ENCODE measurements at places on chromosomes 2 and 18. TPM values are rescaled to one million over a fixed set of nuclear protein-coding genes. Genes with fewer than 3 reads are reported as not detected.

IL18R1 gene
- total RNA-seq, result 0.80 TPM

ZAP70 gene
- not detected for total RNA-seq

ATF2 gene
- 18.9 TPM for total RNA-seq

STK36 gene
- total RNA-seq, result 13.8 TPM

RFTN2 gene
- total RNA-seq, result not detected

ICA1L gene
- 2.1 TPM for total RNA-seq

HRH4 gene
- 0.02 TPM for total RNA-seq

UGT1A8 gene
- not detected for total RNA-seq

CDK15 gene
- not detected for total RNA-seq

YWHAQ gene
- total RNA-seq, result 690 TPM

SIX3 gene
- total RNA-seq, result 0.32 TPM

EVA1A gene
- total RNA-seq, result 18.2 TPM

DLGAP1 gene
- total RNA-seq, result not detected

NRP2 gene
- 130 TPM for total RNA-seq

GAL3ST2 gene
- total RNA-seq, result 0.36 TPM

SS18 gene
- 52.8 TPM for total RNA-seq

CABLES1 gene
- 14.0 TPM for total RNA-seq

IL36A gene
- not detected for total RNA-seq

TMEM163 gene
- total RNA-seq, result 0.13 TPM

FER1L5 gene
- total RNA-seq, result not detected

TXNDC2 gene
- total RNA-seq, result 0.12 TPM

SLC9A4 gene
- not detected for total RNA-seq

GEN1 gene
- total RNA-seq, result 15.6 TPM

LONRF2 gene
- 3.3 TPM for total RNA-seq

SRD5A2 gene
- total RNA-seq, result not detected

LYG2 gene
- total RNA-seq, result 0.17 TPM

CABYR gene
- total RNA-seq, result 12.5 TPM

PLB1 gene
- total RNA-seq, result 2.6 TPM

IL1R2 gene
- total RNA-seq, result 0.93 TPM

EPB41L5 gene
- 4.3 TPM for total RNA-seq

CCDC141 gene
- total RNA-seq, result not detected

GBX2 gene
- total RNA-seq, result 3.2 TPM

CHPF gene
- 17.5 TPM for total RNA-seq

GNLY gene
- not detected for total RNA-seq

TSN gene
- 66.3 TPM for total RNA-seq

VIT gene
- not detected for total RNA-seq

CHRND gene
- total RNA-seq, result not detected

KCNIP3 gene
- 1.7 TPM for total RNA-seq

ST8SIA5 gene
- total RNA-seq, result not detected

EMILIN1 gene
- 0.39 TPM for total RNA-seq

FBXO48 gene
- 0.49 TPM for total RNA-seq

DYNC1I2 gene
- total RNA-seq, result 72.7 TPM

DIPK1C gene
- total RNA-seq, result not detected

GAREM1 gene
- 3.3 TPM for total RNA-seq

RNU2-63P gene
- total RNA-seq, result not detected

SETBP1 gene
- total RNA-seq, result 0.58 TPM

SFTPB gene
- total RNA-seq, result 0.37 TPM

IL37 gene
- not detected for total RNA-seq

SERPINB12 gene
- total RNA-seq, result not detected

G6PC2 gene
- not detected for total RNA-seq

TWIST2 gene
- total RNA-seq, result 20.7 TPM

UGT1A6 gene
- total RNA-seq, result 2.3 TPM

CD28 gene
- not detected for total RNA-seq

MAP3K19 gene
- total RNA-seq, result not detected

STPG4 gene
- total RNA-seq, result 0.10 TPM

C2orf80 gene
- not detected for total RNA-seq

L3MBTL4 gene
- total RNA-seq, result not detected

MBP gene
- total RNA-seq, result 24.5 TPM

IFIH1 gene
- 1.4 TPM for total RNA-seq
